Amniotic stem cell (primary cell): ENCODE measurements at places on chromosomes 4 and X.

DNA sequence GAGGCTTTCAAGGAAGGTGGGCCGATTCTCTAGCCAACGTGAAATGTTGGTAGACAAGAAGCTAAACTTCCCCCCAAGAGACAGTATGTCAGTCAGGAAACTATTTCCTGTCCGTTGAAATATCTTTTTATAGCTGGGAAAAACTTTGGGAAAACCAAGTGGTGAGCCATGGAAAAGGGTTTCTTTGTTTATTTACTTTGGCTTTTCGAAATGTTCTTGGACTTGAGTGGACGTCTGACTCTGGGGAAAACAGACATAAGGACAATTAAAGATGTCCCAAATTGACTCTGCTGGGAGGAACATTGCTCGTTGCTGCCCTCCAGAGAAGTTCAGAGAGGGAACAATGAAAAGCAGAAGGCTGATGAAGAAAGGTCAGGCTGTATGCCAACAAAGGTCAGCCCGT, 295.4 kb downstream of the RAPGEF2 start:
- no peak for DNase-seq

DNA sequence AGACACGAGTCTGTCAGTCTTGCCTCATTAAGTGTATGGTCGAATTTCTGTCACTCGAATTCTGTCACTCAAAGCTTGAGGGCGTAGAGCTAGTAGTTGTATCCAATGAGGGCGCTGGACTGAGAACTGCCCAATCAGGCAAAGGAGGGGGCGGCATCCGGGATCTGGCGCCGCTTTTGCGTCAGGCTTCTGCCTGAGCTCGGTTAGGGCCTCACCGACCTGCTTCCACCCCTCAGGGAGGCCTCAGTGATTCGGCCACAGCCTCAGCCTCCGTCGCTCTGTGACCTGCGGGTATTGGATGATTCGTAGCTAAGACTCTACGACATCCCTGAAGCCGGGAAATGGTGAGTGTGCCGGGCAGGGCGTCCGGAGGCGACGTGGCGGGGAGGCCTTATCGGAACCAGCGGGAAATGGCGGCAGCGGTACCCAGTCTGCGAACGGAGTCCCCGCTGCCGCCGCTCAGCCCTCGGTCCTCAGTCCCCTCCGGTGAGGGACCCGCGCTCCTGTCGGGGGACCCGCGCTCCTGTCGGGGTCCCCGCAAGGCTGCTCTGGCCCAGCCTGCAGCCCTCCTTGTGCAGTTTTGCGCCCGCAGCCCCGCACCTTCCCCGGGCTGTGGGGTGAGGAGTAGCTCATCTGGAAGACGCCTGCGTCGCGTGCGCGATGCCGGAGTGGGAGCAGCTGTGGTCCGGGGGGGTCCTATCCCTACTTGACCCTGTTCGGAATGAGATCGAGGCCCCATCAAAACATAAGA, 88.3 kb downstream of the ZNF718 start:
- DNase-seq, result peak; percentile 17

DNA sequence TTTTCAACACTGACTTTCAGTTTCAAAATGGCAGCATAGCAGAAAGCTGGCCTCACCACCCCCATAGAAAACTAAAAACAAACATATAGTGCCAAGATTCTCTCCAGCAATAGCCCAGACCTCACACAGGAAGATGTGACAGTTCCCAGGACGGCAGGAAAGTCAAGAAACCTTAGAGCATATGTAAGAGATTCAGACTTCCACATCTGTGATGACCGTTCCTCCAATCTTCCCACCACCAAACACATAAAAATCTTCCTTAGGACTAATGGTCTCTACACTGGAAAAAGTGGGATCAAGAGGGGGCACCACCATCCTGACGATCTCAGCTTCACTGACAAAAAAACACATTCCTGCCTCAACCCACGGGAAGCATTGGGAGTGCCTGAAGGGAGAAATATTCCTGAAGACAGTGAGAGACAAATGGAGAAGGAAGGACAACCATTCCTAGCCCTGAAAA, 134.1 kb upstream of the CPXCR1 start:
- no peak for DNase-seq

DNA sequence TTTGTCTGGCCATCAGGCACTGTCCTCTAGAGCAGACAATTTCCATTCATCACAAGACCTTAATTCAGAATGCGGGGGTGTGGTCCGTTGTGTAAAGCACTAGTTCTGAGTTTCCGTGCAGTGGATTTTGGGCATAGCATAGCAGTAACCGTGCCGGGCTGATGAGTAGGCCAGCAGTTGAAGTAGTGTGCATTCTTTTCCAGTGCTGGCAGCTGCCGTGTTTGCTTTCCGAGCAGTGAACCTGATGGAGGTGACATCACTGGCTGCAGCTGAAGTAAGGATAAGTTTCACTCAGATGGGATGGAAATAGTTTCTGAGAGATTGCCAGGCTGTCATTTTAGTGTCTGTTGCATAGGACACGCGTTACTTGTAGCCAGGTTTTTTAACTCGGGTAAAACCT, 107.0 kb upstream of the STIM2 start:
- peak; percentile 74 for DNase-seq
